ENCODE measurements at places on chromosomes 2 and 18.

DNA sequence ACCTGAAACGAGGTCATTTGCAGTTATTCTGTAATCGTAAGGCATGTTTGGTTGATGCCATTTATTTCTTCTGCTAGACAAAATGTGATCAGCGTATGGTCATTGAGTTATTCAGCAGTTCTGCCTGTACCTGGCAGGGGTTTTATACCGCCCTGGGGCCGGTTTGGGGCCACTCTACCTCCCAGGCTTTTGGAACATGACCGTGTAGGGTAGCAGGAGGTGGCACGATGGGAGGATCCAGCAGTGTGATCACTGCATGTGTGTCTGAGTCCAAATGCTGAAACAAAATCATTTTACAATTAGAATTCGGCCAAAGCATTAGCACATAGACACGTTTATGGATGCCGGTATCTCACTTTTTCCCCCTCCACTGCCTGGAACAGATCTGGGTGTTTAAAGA lies 26.7 kb downstream of the LPIN1 start:
- no peak overlapping the region for H3K27ac ChIP-seq
- DNase-seq = no peak
- H3K36me3 ChIP-seq = no peaks in the 10 kb centered on the region

GRCh38 chr2:29431485-29431884 lies 316.3 kb downstream of the CLIP4 start:
- no peak for DNase-seq
- H3K4me3 ChIP-seq = no peak overlapping the region
- H3K4me1 ChIP-seq = no peaks in the 10 kb centered on the region
- no peaks in the 10 kb centered on the region for H3K27me3 ChIP-seq

GRCh38 chr2:33275689-33276444 lies 200.6 kb upstream of the RASGRP3 start:
- H3K36me3 ChIP-seq = no peaks in the 10 kb centered on the region
- no peaks in the 10 kb centered on the region for H3K4me1 ChIP-seq
- H3K27me3 ChIP-seq = no peaks in the 10 kb centered on the region
- DNase-seq = no peak
- H3K27ac ChIP-seq = no peak overlapping the region
- no peak overlapping the region for H3K4me3 ChIP-seq

DNA sequence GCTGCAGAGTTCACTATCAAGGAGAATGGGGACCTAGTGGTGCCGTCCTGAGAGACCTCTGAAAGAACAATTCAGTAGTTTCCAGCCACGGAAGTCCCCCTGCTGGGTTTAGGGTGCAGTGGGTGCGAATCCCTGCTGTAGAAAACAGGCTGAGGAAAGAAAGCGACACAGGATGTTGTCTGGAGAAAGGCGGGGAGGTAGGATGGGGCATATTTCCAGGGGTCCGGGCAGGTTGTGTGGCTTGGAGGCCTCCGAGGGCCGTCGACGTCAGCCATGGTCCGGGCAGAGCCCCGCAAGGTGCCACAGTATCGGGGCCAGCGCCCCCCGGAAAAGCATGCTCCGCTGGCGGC lies 807 bp upstream of the CREB1 start:
- peaks cover 3% of the 10 kb centered on the region for H3K4me1 ChIP-seq
- H3K27ac ChIP-seq = peak overlapping the region; percentile 96
- no peaks in the 10 kb centered on the region for H3K36me3 ChIP-seq
- no peaks in the 10 kb centered on the region for H3K27me3 ChIP-seq
- no peak for DNase-seq
- H3K4me3 ChIP-seq = peak overlapping the region; percentile 66

DNA sequence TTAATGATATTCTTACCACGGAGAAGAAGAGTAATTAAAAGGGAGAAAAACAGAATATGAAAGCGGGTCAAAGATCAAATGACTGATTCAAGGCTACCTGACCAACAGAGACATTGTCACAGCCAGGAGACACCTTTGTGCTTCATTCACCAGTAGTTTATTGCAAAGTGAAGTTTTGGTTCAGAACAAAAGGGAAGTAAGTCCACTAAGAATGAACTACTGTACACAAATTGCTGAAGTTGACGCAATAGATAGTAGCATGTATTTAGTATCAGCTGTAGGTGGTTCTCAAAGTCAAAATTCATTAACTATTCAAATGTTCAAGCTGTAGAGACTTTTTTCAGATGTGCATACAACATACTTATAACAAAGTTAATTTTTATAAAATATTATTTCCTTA lies 64.7 kb upstream of the COX7A2L start:
- DNase-seq = no peak
- H3K27ac ChIP-seq = no peak overlapping the region
- no peak overlapping the region for H3K4me3 ChIP-seq
- no peaks in the 10 kb centered on the region for H3K4me1 ChIP-seq

Measured in prostate gland (tissue), 2 donors.